Adrenal gland (tissue), 19 donors: ENCODE measurements at places on chromosomes 1 and 21. TPM values are rescaled to one million over a fixed set of nuclear protein-coding genes. Genes with fewer than 3 reads are reported as not detected.

The SV2A gene
- total RNA-seq: 12.5 TPM

The SMIM11 gene
- total RNA-seq: 7.0 TPM

The RIPK4 gene
- 0.14 TPM for total RNA-seq

GRCh38 chr1:154445040-154445472 lies 39.9 kb downstream of the IL6R start:
- DNase-seq: no peak
- no peaks in the 10 kb centered on the region for H3K36me3 ChIP-seq
- no peak overlapping the region for H3K4me3 ChIP-seq
- H3K4me1 ChIP-seq: no peaks in the 10 kb centered on the region
- H3K27me3 ChIP-seq: no peaks in the 10 kb centered on the region

DNA sequence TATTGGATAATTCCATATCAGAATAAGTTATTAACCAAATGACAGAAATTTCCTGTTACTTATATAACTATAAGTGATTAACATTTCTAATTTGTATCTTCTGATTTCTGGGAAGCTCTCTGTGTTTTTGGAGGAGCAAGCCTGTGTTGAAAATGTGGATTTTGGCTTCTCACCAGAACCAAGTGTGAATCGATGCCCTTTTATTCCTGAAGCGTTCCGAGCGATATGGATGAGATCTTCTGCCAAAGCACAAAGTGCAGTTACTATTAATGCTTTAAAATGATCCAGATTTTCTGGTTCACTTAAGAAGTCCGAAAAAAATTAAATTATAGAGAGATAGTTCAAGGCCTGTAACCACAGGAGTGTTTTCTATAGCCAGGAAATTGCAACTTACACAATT lies 22.8 kb downstream of the ALG14 start:
- no peaks in the 10 kb centered on the region for H3K36me3 ChIP-seq
- H3K27me3 ChIP-seq: no peaks in the 10 kb centered on the region
- H3K4me1 ChIP-seq: no peaks in the 10 kb centered on the region
- H3K4me3 ChIP-seq: no peak overlapping the region

DNA sequence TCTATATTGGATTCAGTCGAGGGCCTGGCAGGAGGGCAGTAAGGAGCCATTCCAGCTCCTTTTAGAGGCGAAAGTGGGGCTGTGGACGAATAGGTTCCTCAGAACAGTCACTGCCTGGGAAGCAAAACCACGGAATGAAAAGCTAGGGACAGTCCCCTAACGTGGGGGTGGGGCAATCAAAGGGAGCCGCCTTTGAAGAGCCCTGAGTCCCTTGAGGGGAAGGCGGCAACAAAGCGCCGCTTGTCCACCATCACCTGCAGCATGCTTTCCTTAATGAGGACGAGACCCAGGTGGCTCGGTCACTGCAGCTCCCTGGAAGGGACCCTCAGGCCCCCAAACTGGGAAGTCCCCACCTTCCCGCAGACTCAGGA lies 184.7 kb downstream of the ETS2 start:
- no peaks in the 10 kb centered on the region for H3K36me3 ChIP-seq
- no peaks in the 10 kb centered on the region for H3K27me3 ChIP-seq
- no peak overlapping the region for H3K4me3 ChIP-seq

- no peaks in the 10 kb centered on the region for H3K4me1 ChIP-seq
- H3K36me3 ChIP-seq: no peaks in the 10 kb centered on the region
- H3K27me3 ChIP-seq: peaks cover 12% of the 10 kb centered on the region
- H3K4me3 ChIP-seq: no peak overlapping the region
- no peak for DNase-seq
Observed at GRCh38 chr1:162389971-162390370, 8.4 kb downstream of the C1orf226 start.

DNA sequence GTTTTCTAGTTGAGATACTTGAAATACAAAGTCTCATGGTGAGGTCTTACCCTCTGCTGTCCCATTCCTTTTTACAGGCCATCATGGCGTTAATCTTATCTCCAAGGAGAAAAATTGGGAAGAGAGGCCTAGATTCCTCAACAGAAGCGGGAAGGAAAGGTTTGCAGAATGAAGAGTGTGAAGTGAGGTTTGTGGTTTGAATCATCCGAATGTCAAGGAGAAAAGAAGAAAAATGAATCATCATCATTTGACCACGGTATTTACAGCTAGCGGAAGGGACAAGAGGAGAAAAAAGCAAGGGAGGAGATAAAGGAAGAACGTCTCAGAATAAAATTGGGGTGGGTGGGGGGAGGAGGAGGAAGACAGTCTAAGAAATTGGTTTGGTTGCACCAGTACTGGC lies 935 bp upstream of the COG2 start:
- peak overlapping the region; percentile 10 for H3K27ac ChIP-seq
- H3K27me3 ChIP-seq: no peaks in the 10 kb centered on the region
- peaks cover 25% of the 10 kb centered on the region for H3K4me1 ChIP-seq
- DNase-seq: no peak
- no peaks in the 10 kb centered on the region for H3K36me3 ChIP-seq

DNA sequence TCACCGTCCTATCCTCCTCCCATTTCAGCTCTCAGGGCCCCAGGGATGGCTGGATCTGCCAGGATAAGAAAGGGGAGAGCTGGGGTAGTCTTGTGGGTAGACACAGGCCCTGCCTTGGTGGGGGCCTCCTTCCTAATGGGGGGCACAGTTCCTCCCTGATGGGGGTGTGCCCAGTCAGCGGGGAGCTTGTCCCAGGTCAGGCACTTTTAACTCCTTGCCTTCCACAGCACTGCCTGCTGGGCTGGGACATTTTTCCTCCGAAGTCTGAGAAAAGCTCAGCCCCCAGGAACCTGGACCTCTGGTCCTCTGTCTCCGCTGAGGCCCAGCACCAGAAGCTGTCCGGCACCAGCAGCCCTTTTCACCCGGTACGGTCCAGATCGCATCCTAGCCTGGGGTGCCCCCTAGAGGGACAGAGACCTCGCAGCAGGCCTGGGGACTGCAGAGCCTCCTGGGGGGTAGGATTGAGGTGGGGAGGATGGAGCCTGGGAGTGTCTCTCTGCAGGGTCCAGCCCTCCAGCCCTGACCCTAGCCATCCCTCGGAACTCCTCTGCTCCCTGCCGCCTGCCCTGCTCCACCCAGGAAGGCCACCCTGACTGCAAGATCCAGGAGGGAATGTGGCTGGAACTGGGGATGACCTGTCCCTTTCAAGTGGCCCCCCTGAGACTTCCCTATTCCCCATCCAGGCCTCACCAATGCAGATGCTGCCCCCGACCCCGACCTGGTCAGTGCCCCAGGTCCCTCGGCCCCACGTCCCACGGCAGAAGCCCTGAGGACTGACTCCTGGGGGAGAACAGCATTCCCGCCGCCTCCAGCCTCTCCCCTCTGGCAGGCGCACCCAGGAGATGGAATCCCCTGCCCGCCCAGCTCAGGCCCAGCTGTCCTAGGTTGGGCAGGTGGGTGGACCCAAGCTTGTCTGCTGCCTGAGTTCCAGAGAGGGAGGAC lies 12.0 kb downstream of the MIIP start:
- H3K36me3 ChIP-seq: no peaks in the 10 kb centered on the region
- H3K4me1 ChIP-seq: peaks cover 13% of the 10 kb centered on the region
- DNase-seq: peak; percentile 54
- no peaks in the 10 kb centered on the region for H3K27me3 ChIP-seq
- H3K27ac ChIP-seq: peak overlapping the region; percentile 46
- H3K4me3 ChIP-seq: no peak overlapping the region

GRCh38 chr21:33799378-33800090 lies 116.1 kb downstream of the ATP5PO start:
- peak; percentile 53 for DNase-seq
- H3K36me3 ChIP-seq: peaks cover 15% of the 10 kb centered on the region
- no peak overlapping the region for H3K27ac ChIP-seq
- H3K27me3 ChIP-seq: no peaks in the 10 kb centered on the region

DNA sequence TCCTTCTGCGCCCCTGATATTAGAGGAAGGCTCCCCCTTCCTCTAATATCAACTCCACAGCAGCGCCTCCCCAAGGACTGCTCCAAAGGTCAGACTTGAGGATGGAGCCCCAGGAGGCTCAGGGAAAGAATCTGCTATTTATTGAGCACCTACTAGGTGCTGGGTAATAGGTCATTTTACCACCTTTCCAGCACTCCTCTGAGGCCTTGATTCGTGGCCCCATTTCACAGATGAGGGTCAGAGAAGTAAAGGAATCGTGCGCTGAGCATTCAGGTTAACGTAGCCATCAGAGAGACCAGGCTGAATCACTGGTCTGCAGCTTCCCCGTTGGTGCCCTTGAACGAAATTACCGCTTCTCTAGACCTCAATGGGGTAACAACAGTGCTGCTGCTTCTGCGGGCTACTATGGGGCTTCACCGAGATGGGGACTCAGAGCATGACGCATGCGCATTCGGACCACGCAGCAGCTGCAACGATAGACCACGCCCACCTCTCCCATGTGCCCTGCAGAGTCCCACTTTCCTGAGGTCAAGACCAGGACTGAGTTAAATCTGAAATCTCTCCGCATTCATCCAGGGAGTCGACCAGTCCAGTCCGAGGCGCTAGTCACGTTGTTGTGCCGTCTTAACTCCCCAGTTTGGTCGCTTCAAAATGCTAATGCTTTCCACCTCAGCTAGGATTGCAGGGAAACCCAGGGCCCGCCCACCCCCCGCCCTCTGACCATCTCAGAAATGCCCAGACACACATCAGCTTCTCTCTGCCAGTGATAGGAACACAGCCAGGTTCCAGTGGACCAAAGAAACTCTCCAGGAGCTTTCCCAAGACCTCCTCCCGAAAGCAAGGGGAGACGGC lies 12.9 kb downstream of the CAMK2N1 start:
- no peak overlapping the region for H3K4me3 ChIP-seq
- H3K27me3 ChIP-seq: no peaks in the 10 kb centered on the region
- H3K36me3 ChIP-seq: no peaks in the 10 kb centered on the region
- peaks cover 22% of the 10 kb centered on the region for H3K4me1 ChIP-seq
- DNase-seq: peak; percentile 88

DNA sequence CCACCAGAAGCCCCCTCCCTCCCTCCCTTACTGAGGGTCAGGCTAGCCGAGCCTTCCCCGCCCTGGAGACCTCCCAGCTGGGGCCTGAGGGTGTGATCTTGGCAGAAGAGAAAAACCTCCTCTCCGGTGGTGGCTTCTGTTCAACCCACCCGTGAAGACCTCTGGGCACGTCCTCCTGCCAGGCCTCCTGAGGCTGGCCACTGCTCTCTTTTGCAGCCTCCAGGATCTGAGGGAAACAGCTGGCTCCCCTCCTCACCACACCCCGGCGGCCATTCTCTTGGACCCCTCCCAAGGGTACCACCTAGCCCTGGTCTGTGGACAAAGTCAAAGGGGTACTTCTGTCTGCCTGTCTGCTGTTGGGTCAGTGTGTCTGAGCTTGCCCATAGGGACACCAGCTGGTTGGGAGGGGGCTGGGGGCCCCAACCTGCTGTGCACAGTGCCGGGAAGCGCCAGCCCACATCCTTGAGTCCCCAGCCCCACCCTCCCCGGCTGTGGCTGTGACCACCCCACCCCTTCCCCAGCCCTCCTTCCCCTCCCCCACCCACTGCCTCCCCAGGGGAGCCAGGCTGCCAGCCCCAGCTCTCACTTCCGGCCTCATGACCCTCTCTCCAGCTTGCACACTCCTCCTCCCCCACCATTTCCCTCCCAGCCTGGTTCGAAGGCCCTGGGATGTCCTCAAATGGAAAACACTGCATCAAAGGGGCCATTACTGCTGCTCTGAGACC lies 48.1 kb downstream of the AHDC1 start:
- H3K27me3 ChIP-seq: no peaks in the 10 kb centered on the region
- no peak overlapping the region for H3K4me3 ChIP-seq
- H3K36me3 ChIP-seq: peaks cover 38% of the 10 kb centered on the region
- no peak for DNase-seq
- H3K27ac ChIP-seq: peak overlapping the region; percentile 11

- peaks cover 51% of the 10 kb centered on the region for H3K4me1 ChIP-seq
- no peaks in the 10 kb centered on the region for H3K27me3 ChIP-seq
- H3K27ac ChIP-seq: peak overlapping the region; percentile 71
- no peaks in the 10 kb centered on the region for H3K36me3 ChIP-seq
- H3K4me3 ChIP-seq: no peak overlapping the region
Observed at GRCh38 chr1:25484096-25484495, 53.4 kb downstream of the MACO1 start.

DNA sequence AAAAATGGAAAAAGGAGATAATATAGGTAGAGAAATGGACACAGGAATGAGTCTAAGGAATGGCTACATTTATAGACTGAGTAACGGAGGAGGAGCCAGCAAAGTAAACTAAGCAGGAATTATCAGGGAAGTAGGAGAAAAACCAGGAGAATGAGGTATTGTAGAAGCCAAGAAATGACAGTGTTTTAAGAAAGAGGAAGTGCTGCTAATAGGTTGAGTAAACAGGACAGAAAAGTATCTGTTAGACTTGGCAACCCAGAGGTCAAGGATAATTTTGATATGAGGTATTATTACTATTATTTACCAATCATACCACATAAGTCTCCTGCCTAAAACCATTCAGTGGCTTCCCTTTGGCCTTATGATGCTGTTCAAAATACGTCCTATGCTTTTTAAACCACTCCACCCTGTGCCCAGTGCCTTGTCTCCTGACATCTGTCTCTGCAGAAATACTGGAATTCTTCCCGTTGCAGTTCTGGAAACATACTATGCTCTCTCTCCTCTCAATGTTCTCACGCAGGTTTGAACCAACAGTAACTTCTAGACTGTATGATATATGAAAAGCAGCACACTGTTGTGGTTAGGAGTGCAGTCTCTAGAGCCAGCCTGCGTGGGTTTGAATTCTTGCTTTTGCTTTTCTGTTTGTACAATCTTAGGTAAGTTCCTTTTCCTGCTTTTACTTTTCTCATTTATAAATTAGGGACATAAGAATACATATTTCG lies 24.6 kb upstream of the NEK7 start:
- no peaks in the 10 kb centered on the region for H3K4me1 ChIP-seq
- H3K4me3 ChIP-seq: no peak overlapping the region
- no peaks in the 10 kb centered on the region for H3K36me3 ChIP-seq

- peak; percentile 69 for DNase-seq
- H3K36me3 ChIP-seq: no peaks in the 10 kb centered on the region
- H3K4me3 ChIP-seq: no peak overlapping the region
- peak overlapping the region; percentile 83 for H3K27ac ChIP-seq
Observed at GRCh38 chr1:15213341-15213821, 33.6 kb upstream of the FHAD1 start.

- DNase-seq: peak; percentile 81
- no peak overlapping the region for H3K4me3 ChIP-seq
- H3K4me1 ChIP-seq: peaks cover 51% of the 10 kb centered on the region
- no peaks in the 10 kb centered on the region for H3K27me3 ChIP-seq
- peak overlapping the region; percentile 60 for H3K27ac ChIP-seq
Observed at GRCh38 chr1:21924503-21925005, 12.6 kb downstream of the HSPG2 start.

DNA sequence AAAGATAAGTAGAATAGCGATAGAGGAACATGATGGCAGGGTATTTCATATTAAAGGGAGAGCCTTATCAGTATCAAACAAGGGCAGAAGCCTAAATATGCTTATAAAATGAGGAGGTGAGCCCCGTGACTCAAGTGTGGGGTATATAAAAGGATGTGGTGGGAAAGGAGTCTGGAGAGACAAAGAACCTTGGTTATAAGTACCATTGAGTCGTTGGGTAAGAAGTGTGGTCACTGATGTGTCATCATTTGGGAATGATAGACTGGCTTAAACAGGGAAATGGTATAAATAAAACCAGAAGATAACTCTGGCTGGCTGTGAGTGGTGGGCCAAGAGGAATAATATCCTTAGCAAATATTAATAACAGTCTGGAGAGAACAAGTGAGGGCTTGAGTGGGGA lies 10.9 kb upstream of the CD5L start:
- H3K27ac ChIP-seq: no peak overlapping the region
- H3K4me3 ChIP-seq: no peak overlapping the region
- no peak for DNase-seq
- H3K27me3 ChIP-seq: no peaks in the 10 kb centered on the region
